Suppressor macrophage treated with lipopolysaccharide for 4 hours (primary cell): ENCODE measurements at places on chromosomes 5 and 9.

- no peak for DNase-seq
These were observed 39.8 kb upstream of the CCDC112 start for GRCh38 chr5:115336201-115336720.

DNA sequence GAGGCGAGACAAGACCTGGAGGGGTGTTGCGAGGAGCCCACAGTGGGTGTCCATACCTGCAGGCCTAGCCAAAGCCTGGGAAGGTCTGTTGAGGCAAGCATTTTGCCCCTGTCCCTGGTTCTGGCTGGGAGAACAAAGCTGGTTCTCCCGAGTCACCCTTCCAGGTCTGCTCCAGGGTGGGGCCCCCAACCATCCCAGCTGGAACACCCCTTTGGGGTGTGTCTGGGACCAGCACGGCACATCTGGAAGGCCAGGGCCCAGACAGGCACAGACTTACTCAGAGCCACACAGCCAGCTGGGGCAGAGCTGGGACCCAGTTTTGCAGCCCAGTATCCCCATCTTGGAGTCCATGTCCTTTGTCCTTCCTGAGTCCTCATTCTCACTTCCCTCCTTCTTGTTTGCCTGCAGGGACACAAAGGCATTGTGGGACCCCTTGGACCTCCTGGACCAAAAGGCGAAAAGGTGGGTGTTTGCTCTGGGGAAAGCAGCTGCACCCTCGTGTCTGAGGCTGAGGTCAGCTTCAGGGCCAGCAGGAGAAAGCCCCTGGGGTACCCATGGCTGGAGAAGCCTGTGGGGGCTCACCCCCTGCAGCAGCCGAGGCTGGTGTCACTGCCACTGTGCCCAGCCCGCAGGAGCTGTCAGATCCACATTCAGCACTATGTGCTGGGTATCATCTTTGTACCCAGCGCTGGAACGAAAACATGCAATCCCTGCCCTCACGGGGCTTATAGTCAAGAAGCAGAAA is 38.4 kb upstream of the ORM1 start:
- DNase-seq = no peak

GRCh38 chr5:14501353-14502293 is 80.0 kb upstream of the OTULINL start:
- no peak for DNase-seq

DNA sequence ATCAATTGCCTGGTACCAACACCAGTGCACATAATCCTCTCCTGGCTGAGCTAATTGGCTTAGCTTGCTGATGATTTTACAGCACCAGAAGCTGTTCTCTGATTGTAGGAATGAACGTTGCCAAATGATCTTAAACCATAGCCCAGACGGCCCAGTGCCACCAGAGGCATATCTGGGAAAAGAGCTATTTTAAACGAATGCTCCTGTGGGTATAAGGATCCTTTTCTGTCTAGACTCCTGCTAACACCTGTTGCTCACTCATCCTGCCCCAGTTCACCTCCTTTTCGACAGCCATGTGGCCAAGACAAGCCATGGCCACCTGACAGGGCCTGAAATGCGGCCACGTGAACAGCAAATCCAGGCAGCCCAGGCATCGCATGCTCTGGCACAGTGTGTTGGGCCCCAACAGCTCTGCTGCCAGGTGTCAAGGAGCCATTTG is 289.9 kb upstream of the SLC30A5 start:
- DNase-seq = no peak

GRCh38 chr5:88819301-88819999 is 63.5 kb downstream of the MEF2C start:
- no peak for DNase-seq

DNA sequence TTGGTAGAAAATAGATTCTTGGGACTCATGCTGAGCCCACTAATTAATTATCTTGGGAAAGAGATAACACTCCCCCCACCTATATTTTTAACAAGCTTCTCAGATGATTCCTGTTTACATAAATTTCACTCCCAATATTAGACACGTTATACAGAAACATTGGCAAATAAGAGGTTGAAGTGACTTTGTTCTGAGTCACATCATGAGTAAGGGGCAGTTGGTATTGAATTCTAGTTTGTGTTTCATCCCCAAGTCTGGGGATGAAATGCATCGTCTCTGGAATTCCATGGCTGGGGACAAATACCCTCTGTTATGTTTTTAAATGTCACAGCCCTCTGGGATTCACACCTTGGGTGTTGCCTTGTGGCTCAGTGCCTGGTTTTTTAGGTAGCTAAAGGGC is 41.0 kb downstream of the BASP1 start:
- DNase-seq = peak; percentile 21
